Hippocampal formation (tissue), 2 donors: ENCODE measurements at places on chromosomes 1 and 21.

DNA sequence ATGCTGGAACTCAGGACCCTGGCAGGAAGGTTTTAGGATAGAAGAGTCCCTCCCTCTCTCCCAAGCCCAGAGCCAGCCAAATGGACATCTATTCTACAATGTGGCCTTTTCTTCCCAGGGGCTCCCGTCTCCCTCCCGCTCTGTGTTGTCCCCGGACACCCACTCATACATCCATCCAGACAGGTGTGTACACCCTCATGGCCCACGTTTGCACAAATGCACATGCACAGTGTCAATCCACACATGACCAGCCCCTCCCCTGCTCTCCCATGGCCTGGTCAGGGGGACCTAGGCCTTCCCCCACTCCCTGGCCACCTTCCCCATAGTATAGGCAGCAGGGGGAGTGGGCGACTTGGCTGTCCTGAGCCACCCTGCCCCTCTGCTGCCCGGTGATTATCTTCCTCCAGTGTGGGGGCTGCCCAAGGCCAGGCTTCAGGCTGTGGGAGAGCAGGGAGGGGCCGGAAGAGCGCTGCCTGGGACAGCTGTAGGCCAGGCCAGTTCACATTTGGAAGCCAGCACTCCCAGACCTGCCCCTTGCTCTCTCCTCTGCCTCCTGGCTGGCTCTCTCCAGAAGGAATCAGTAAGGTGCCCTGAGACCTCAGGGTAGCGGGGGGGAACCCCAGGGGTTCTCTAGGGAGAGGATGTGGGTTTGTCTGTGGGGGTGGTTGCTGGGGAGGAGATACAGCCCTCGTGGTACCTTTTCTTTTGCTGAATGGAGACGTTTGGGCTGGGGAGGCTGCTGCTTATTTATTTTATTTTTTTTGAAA is 4.1 kb upstream of the PTPN7 start:
- DNase-seq, result no peak

DNA sequence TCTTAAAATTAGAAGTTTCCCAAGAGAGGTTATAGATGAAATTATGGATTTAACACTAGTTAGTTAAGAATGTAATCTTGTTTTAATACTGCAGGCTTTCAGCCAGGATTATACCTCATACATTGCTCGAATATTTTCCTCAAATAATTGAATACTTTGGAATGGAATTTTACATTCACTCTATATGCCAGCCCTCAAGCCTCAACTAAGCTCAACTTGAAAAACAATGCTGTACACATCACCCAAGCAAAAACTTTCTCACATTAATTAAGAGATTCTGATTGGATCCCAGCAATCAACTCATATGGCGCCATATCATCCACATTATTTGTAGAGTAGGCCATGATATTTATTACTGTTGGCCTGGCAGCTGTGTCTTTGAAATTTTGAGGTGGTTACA is 710.7 kb upstream of the ADAMTS5 start:
- DNase-seq, result no peak

GRCh38 chr1:205275916-205276688 is 45.4 kb downstream of the NUAK2 start:
- peak; percentile 46 for DNase-seq

GRCh38 chr1:230857077-230857476 is 11.2 kb downstream of the C1orf198 start:
- DNase-seq, result peak; percentile 84

DNA sequence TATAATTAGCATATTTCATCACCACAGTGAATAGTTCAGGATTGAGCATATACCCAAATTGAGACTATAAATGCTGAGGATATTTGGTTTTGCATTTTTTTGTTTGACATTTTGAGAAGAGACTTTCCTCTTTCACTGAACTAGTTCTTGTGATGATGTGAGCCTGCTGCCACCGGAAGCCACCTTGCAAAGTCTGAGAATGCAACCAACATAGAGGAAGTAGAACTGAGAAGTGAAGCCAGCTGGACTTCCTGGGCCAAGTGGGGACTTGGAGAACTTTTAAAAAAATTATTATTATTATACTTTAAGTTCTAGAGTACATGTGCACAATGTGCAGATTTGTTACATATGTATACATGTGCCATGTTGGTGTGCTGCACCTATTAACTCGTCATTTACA is 102.3 kb downstream of the RPE65 start:
- DNase-seq, result no peak

- DNase-seq, result no peak
These were observed 31.7 kb upstream of the LAX1 start for GRCh38 chr1:203733009-203733863.

DNA sequence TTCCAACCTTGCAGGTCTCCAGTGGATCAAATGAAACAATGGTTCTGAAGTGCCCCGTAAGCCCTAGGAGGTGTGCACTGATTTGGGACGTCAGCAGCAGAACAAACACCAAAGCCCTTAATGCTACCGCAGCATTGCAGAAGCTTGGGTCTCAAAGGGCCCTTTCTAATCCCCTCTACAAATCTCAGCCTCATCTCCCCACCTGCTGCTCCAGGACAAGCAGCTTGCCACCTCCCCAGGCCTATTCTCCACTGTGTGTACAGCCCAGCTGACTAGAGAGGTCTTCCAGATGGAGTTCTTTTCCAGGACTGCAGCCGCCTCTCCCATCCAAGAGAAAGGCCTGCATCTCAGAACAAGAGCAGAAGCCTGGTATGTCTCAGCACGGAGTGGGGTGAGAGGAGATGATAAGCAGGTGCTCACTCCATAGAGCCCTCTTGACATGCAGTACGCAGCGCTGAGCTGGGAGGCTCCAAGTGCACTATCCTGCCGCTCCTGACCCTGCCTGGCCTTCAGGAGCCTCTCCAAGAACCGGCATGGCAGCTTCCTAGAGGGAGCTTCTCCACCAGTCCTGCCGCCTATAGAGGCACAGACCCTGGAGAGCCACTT is 46.3 kb downstream of the MRPL37 start:
- DNase-seq, result no peak

GRCh38 chr1:185520188-185520920 is 203.3 kb upstream of the IVNS1ABP start:
- no peak for DNase-seq

GRCh38 chr1:224198572-224198971 is 15.5 kb downstream of the DEGS1 start:
- no peak for DNase-seq

DNA sequence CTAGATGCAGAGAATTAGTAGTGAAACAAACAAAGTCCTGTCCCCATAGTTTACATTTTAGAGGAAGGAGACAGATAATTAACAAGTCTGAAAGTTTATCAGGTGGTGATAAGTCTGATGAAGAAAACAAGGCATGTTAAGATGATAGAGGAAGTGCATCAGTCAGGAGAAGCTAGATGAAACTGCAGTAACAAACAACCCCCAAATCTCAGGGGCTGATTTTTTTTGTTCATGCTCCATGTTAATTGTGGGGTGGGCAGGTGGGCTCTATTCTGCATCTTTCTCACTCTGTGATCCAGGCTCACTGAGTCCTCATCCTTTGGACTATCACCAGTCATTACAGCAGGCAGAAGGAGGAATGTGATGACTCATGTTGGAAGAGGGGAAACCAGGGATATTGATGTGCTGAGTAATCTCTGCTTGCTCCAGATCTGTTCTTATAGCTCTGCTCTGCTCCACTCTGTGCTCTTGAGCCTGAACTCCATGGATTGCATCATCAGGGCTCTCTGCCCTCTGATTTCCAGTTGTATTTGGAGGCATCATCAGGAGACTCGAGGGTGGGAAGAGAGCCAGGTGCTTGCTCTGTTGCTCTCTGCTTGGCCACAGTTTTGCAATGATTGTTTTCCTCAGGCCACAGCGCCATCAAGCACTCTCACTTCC is 166.9 kb downstream of the IER5 start:
- DNase-seq, result no peak

- peak; percentile 16 for DNase-seq
These were observed 75.3 kb downstream of the ZNF648 start for GRCh38 chr1:181985936-181986906.

- no peak for DNase-seq
These were observed 96.3 kb upstream of the SLC44A3 start for GRCh38 chr1:94723894-94724293.

GRCh38 chr1:232059726-232060374 is 433.3 kb downstream of the DISC1 start:
- DNase-seq, result no peak

DNA sequence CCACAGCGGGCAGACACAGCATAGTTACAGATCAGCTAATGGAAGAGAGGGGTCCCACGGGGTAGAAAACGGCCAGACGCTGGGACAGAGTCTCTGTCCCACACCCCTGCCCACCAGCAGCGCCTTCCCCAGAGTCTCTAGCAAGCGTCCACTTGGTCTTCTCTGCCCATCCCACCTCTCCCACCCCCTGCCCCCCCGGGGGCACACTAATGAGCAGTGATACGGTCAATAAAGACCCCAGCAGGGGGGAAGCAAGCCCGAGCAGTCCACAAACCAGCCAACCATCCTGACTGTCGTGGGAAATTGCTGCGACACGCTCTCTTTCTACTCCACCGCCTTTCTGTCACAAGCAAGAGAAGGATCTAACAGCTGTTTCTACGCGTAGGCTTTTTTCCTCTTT is 374.7 kb downstream of the NPHP4 start:
- DNase-seq, result no peak

GRCh38 chr21:45418301-45419071 is 13.5 kb downstream of the COL18A1 start:
- no peak for DNase-seq

- DNase-seq, result no peak
These were observed 95.9 kb downstream of the HHIPL2 start for GRCh38 chr1:222452031-222452430.

- DNase-seq, result no peak
These were observed 29.0 kb downstream of the POU2F1 start for GRCh38 chr1:167249702-167250101.

DNA sequence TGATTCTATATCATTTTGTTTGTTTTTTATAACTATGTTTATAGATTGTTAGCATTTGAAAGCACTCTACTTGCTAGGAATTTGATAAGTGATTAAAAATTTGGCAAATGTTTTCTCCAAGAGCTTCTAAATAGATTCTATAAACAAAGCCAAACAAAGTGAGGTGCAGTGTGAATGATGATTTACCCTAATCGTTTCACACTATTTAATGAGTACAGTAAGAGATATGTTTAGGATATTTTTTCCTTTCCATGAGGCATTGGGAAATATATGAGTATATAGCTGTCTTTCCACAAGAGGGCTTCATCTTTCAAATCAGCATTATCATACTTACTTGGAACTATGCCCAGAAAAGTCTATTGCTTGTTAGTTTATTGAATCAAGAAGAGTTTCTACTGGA is 277.0 kb upstream of the BRINP3 start:
- no peak for DNase-seq

DNA sequence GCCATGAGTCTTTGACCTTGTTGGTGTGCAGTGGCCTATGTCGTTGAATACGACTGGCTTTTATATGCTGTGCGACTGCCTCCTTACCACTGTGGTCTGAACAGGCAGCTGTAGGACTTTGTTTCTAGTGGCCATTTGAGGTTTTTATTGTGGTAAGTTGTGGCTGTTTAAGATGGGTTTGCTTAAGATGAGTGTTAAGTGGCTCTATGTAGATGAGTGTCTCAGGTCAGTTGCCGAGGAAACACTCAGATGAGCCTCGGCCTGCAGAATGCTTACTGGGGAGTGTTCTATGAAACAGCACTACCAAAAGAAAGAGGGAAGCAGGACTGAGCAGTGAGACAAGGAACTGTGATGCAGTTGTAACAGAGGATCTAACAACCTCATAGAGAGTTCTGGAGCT is 14.9 kb upstream of the CD1C start:
- DNase-seq, result no peak

DNA sequence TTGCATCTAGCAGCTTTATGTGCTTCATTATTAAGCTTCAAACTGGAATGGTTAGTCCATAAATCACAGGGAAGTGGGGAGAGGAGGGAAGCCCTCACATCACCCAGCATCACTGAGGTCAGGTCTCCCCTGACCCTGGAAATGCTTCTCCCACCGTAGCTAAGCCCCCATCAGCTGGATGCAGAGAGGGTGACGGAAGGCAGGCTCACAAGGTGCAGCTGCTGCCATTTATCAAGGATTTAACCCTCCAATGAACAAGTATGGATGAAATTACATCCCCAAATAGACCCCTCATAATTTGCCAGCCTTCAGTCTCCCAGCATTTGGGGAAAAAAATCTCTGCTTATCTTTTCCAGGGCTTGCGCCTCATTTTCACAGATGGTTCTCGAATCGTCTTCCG is 60.8 kb downstream of the PGM1 start:
- DNase-seq, result no peak

GRCh38 chr1:192729500-192729899 is 79.3 kb upstream of the RGS2 start:
- no peak for DNase-seq

DNA sequence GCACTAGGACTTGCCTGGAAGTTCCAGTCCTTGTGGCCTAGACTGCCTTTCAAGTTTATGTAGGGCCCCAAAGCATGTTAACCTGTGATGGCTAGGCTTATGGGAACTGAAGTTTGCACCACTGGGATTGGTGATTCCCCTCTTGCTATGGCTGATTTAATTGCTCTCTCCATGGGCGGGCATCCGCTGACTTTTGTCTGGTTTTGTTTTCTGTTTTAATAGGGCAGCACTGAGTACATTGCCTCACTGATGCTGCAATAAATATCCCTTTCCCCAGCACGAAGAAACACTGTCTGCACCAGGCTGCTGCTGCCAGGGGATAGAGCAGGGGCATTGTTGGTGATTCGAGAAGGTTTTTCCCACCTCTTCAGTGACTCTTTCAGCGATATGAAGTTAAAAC is 73.3 kb upstream of the PDE4B start:
- no peak for DNase-seq

DNA sequence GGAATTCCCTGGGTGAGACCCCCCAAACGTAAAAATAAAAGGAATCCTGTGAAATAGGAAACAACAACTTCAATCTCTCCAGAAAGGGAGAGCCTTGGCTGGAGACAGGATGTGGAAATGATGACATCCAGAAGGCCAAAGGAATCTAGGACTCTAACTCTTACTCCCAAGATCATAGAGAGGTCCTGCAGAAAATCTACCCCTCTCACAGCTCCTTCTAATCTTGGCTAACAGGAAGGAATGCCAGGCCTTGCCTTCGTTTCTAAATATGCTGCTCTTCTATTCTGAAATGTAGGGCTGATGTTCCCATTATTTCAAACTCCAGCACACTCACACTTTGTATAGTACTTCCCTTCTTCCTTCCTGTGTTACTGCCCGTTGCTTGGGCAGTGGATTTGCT is 40.7 kb downstream of the ARHGEF11 start:
- DNase-seq, result no peak

- DNase-seq, result no peak
These were observed 11.2 kb downstream of the TRAF3IP3 start for GRCh38 chr1:209767096-209767495.

DNA sequence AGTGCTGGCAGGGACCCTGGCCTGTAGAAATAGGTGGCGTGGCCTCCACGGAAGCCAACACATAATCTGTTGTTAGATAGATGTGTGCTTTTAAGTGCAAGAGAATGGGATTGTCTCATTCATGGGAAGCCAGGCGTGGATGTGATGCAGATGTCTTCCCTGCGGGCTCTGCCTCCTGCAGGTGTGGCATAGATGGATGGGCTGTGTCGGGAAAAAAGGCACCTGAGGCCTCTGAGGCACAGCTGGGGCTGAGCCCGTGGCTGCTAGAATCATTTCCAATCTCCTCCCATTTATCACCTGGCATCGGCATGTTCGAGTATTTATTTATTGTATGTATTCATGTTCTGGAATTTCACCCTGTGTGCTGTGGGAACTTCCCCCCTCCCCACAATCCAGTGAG is 353.4 kb upstream of the AJAP1 start:
- no peak for DNase-seq

GRCh38 chr1:23625459-23625858 is 66.1 kb upstream of the RPL11 start:
- DNase-seq, result no peak
